Stimulated activated CD4-positive, alpha-beta T cell treated with anti-CD3 and anti-CD28 coated beads, Interleukin-1b, Interleukin-23, amount 100 ng/mL, for 1 hour (primary cell): ENCODE measurements at places on chromosomes 12 and 14.

GRCh38 chr14:53399057-53399456 lies 245.9 kb upstream of the DDHD1 start:
- no peak for DNase-seq

DNA sequence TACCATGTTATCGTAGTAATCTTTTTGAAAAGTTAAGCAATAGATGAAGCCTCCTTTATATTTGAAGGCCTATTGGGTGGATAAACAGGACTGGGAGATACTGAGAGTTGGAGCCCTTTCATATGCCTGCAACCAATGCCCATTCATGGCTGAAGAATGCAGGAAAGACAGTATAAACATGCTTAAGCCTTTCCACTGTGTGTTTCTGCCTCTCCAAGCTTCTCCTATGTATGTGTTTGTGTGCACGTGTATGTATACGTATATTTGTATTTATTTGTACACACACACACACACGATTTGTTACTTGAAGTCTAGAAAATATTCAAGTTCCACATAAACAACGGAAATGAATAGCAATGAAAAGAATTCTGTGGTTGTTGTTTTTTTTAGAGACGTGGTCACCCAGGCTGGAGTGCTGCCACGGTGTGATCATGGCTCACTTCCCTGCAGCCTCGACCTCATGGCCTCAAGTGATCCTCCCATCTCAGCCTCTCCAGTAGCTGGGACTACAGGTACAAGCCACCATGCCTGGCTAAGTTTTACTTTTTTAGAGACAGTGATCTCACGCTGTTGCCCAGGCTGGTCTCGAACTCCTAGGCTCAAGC lies 1453.5 kb downstream of the AACS start:
- no peak for DNase-seq

GRCh38 chr14:106039400-106039799 lies 513.0 kb downstream of the TMEM121 start:
- DNase-seq = peak; percentile 48

DNA sequence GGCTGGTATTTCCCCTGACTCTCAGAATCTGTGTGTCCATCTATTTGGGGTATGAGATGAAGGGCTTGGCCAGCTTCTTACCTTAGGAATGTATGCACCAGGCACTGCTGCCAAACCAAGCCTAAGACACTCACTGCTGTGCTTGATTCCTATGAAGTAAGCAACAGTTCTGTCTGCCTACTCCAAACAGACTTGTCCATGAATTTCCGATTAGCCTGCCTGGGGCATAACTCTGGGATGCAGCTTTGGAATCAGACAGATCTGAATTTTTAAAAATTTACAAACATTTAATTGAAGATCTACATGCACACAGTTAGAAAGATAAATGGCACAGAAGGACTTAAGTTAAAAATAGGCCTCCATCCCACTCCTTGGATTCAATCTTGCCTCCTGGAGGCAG lies 59.5 kb upstream of the JDP2 start:
- DNase-seq = no peak

DNA sequence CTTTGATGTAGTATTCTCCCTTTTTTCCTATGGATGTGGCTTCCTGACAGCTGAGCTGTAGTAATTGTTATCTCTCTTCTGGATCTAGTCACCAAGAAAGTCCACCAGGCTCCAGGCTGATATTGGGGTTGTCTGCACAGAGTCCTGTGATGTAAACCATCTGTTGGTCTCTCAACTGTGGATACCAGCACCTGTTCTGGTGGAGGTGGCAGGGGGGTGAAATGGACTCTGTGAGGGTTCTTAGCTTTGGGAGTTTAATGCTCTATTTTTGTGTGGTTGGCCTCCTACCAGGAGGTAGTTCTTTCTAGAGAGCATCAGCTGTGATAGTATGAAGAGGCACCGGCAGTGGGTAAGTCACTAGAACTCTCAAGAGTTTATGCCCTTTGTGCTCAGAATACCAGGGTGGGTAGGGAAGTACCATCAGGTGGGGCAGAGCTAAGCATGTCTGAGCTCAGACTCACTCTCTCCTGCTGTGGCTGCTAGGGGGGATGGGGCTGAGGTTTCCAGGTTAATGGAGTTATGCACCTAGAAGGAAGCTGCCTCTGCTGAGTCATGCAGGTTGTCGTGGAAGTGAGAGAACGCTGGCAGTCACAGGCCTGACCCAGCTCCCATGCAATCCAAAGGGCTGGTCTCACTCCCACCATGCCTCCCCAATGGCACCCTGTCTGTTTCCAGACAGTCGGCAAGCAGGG lies 3.0 kb upstream of the TAS2R14 start:
- DNase-seq = no peak

GRCh38 chr12:96416033-96416799 lies 16.0 kb upstream of the CDK17 start:
- no peak for DNase-seq

GRCh38 chr14:57390806-57391516 lies 575 bp downstream of the NAA30 start:
- DNase-seq = no peak

GRCh38 chr14:64800000-64800399 lies 79.7 kb downstream of the SPTB start:
- no peak for DNase-seq

GRCh38 chr12:23564451-23565152 lies 384.9 kb downstream of the SOX5 start:
- DNase-seq = no peak

- no peak for DNase-seq
Observed at GRCh38 chr14:92663049-92663448, 85.4 kb downstream of the LGMN start.

GRCh38 chr14:22476005-22476751 lies 112.8 kb downstream of the DAD1 start:
- DNase-seq = no peak

DNA sequence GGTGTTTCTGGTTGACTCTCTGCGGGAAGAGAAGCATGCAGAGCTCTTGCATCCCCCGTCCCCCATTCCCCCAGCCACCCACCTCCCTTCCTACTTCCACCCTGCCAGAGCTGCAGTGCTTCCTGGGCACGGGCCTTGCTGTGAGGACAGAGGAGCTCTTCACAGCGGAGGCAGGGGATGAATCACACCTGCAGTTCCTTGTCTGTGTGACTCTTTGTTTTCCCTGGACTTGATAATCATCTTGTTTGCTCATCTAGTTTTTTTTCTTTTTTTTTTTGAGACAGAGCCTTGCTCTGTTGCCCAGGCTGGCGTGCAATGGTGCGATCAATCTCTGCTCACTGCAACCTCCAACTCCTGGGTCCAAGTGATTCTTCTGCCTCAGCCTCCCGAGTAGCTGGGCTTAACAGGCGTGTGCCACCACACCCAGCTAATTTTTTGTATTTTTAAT lies 27.8 kb downstream of the ANKRD9 start:
- DNase-seq = no peak

DNA sequence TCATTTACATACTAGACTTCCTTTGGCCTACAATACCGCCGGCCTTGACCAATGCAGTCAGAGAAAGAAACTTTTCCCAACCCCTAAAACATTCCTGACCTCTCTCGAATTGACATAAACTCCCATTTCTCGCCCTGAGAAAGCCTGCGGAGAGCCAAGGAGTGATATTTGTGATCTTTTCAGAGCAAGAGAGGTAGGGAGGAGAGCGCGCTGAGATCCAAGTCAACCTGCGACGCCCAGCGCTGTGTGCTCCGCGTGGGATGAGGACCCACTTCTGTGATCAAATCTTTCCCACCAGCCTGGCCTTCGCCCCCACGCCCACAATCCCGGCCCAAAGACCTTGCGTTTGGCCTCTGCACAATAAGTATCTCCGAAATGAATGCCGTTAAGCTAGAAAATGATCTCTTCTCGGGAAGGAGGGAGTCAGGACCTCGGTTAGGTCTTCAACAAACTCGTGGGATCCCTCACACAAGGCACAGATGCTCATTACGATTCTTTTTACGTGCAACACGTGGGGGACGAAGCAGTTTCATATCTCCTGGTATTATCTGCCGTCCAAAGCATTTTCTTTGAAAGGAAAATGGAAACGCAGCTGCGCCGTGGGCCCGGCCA lies 6.3 kb upstream of the NPAS3 start:
- no peak for DNase-seq

DNA sequence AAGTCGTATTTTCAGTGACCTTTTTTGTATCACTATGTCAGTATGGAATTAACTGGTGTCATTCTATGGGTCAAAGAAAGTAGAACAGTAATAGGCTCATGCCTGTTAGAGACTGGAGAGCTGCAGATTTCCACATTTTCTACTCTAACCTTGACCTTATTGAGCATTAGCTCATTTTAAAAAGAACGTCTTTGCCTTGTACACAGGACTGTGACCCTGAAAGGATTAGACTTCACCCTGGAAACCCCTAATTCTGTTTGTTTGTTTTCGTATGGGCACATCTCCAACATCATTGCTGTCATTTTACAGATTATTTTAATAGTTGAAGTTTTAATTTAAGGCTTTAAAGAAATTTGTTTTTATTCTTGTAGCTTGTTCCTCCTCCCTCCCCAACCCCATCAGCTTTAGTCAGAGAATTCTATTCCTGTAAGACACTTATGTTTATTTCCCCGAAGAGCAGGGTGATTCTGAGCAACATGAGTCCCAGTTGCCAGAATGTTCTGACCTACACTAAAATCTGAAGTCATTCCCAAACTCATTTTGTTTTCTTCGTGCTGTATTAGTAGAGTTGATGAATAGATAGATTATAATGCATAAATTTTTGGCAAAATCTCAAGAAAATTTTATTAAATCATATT lies 451.3 kb downstream of the FOXG1 start:
- DNase-seq = no peak

GRCh38 chr14:56805992-56806727 lies 4.1 kb downstream of the OTX2 start:
- no peak for DNase-seq

- no peak for DNase-seq
Observed at GRCh38 chr12:106766393-106766826, 8.1 kb upstream of the RIC8B start.
